ENCODE measurements at places on chromosomes 5 and 9. TPM values are rescaled to one million over a fixed set of nuclear protein-coding genes. Genes with fewer than 3 reads are reported as not detected.

SMIM27 gene
- 22.9 TPM for total RNA-seq

BARX1 gene
- not detected for total RNA-seq

CDKN2B-AS1 gene
- total RNA-seq, result 0.21 TPM

PCDHA4 gene
- total RNA-seq, result not detected

ALDOB gene
- not detected for total RNA-seq

TAF9 gene
- total RNA-seq, result 50.3 TPM

BRIX1 gene
- total RNA-seq, result 26.4 TPM

YTHDC2 gene
- 52.2 TPM for total RNA-seq

ALAD gene
- 28.2 TPM for total RNA-seq

SLC6A18 gene
- not detected for total RNA-seq

RASGEF1C gene
- not detected for total RNA-seq

CDH12 gene
- total RNA-seq, result not detected

SLC6A7 gene
- total RNA-seq, result not detected

TAF11L5 gene
- not detected for total RNA-seq

GRCh38 chr9:110050925-110051355, 157.0 kb downstream of the C9orf152 start:
- DNase-seq, result no peak

- DNase-seq, result no peak
Observed at GRCh38 chr5:12526113-12526512, 621.9 kb upstream of the CTNND2 start.

- DNase-seq, result no peak
Observed at GRCh38 chr9:70257502-70257901, 1.3 kb upstream of the SMC5 start.

DNA sequence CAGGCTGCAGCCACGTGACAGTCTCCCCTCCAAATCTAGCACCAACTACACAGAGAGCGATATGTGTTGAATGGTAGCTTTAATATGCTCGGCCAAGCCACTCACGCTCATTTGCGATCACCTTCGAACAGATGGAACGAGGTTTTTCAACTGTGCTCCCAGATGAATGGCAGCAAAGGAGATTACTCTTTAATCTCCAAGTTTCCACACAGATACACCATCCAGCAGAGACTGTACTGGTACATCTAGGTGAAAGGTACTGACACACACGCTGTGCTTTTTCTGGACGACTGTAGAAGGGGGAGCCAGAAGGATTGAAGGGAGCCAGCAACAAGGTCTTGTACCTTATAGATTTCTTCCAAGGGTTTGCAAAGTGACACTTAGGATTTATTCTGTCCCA, 263.9 kb downstream of the NR3C1 start:
- DNase-seq, result no peak

- DNase-seq, result no peak
Observed at GRCh38 chr9:92615790-92616189, 54.1 kb downstream of the IPPK start.

- no peak for DNase-seq
Observed at GRCh38 chr5:38605610-38606009, 49.2 kb upstream of the LIFR start.

DNA sequence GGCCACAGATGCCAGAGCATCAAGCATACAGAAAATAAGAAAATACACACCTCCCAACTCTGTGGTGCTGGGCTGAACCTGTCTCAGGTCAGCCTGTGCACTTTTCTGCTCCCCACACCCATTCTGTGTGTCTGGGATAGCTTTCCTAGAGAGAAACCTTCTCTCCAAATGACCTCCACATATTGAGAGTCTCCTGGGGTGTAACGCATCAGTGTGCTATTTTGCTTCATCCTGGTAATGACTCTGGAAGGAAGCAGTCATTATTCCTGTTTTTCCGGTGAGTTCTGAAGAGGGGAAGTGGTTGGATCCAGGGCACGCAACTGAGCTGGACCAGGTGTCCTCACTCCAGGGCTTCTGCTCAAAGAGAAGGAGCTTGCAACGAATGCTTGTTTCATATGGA, 73.2 kb upstream of the SH3PXD2B start:
- DNase-seq, result no peak

GRCh38 chr9:75855509-75855908, 35.0 kb upstream of the PCSK5 start:
- DNase-seq, result no peak

GRCh38 chr5:97096846-97097245, 45.6 kb downstream of the LIX1 start:
- DNase-seq, result no peak

GRCh38 chr9:93422977-93423616, 28.4 kb upstream of the FAM120A start:
- DNase-seq, result no peak

DNA sequence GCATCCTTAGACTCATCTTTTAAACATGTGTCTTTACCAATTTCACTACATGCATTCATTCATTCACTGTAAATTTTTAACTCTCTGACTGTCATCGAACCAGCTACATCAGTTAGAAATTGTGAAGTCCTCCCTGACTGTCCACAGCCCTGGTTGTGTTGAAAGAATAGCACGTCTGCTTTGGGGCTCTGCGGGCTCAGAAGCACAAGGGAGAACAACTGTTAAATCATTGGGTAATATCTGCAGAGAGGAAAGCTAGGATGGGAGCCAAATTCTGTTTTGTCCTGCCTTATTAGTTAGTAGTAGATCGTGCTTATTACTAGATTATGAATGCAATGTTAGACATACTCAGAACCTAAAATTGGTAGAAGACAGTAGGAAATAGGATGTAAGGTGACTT, 26.3 kb upstream of the FAM120AOS start:
- DNase-seq, result no peak

DNA sequence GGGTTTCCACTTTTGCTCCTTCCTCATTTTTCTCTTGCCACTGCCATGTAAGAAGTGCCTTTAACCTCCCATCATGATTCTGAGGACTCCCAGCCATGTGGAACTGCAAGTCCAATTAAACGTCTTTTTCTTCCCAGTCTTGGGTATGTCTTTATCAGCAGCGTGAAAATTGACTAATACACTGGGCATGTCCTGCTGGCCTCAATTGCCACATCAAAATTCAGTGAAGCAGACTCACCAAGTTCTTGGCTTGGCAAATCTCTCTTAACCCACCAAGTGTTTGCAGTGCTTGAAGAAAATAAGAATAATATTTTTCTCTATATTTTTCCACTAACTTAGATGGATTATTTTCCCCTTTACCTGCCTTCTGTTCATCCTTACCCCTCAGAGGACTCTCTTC, 212.0 kb downstream of the BRINP1 start:
- no peak for DNase-seq

DNA sequence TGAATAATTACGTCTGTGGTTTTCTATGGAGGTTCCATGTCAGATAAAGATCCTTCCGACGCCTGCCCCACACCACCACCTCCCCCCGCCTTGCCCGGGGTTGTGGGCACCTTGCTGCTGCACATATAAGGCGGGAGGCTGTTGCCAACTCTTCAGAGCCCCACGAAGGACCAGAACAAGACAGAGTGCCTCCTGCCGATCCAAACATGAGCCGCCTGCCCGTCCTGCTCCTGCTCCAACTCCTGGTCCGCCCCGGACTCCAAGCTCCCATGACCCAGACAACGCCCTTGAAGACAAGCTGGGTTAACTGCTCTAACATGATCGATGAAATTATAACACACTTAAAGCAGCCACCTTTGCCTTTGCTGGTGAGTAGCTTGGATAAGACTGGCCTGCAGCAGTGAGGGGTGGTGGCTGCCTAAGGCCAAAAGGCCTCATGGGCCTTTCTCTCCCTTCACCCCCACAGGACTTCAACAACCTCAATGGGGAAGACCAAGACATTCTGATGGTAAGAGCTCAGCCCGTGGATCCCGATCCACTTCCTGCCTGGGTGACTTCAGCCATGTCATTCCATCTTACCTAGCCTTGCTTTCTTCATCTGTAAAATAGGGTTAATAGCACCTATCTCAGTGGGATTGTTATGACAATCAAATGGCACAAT, at the start of gene IL3:
TSS of gene IL3 (plus strand) at position 155 of the 661 bp plus-strand sequence. CDS start at position 207, 52 bp downstream.
- DNase-seq, result no peak

DNA sequence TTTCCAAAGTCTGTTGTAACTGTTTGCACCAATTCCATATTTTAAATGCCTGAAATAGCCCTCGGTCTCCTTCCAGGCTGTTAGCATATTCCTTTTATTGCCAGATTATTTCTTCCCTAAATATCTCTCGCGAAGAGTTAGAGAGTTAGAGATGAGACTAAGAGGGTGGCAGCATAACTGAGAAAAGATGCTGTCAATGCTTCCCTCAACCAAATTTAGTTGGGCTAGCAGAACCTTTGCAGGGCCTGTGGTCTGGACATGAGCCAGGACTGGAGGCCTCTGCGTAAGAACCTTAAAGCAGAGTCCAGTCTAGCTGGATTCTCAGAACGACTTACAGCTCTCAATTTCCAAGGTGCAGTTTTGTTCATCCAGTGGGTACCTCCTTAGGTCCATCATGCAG, 135.9 kb downstream of the GABRB2 start:
- DNase-seq, result no peak

DNA sequence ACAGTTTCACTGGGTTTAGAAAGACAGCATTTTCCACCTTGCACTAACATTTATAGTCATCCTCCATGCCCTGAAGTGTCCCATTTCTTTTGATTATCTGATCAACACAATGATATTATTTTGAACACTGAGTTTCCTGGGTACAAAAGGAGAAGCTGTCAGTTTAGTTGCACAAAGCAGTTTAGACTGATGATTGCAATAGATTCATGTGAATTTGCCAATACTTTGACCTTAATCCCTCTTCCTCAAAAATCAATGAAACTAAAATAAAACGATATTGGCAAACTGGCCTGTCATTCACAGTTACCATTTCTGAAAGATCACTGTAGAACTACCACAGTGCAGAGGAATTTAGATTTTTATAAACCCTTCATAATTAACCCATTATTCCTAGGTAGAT, 34.2 kb upstream of the RASGRF2 start:
- DNase-seq, result no peak

- DNase-seq, result no peak
Observed at GRCh38 chr5:107474716-107475489, 195.8 kb downstream of the EFNA5 start.

- no peak for DNase-seq
Observed at GRCh38 chr5:173138707-173139106, 5.6 kb upstream of the BNIP1 start.

DNA sequence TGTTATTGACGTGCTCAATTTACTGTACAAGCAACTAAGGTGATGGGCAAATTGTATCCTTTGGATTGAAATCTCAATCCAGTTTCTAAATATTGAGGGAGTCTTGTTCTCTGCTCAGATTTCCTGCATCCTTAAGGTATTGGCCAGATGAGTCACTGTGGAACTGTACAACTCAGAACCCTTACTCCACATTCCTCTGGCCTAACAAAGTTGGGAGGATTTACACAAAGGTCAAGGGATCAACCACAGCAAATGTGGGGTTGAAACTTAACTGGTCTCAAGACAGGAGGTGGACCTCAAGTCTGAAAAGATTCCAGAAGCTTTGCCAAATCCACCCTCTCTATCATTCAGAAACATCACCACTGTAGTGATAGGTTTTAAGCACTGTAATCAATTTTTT, 81.5 kb upstream of the AGXT2 start:
- no peak for DNase-seq

- no peak for DNase-seq
Observed at GRCh38 chr5:24053737-24054136, 546.3 kb downstream of the PRDM9 start.

DNA sequence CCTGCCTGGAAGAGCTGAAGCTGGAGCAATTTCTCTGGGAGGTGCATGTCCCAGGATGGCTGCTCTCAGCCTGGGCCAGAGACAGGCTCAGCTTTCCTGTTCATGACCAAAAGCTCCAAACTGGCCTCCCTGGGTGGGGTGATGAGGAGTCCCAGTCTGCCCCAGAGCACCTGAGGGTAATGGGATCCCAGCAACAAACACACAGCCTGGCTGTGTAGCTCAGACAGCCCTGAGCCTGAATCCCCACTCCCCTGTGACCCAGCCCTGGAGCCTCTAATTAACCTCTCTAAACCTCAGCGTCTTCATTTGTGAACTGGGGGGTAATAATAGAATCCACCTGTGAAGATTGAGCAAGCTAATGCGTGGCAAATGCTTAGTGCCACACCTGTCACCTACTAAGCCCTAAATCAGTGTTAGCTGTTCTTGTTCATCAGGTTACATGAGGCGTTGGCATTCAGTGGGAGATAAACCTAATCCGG, 67.5 kb downstream of the HSPA4 start:
- DNase-seq, result no peak

DNA sequence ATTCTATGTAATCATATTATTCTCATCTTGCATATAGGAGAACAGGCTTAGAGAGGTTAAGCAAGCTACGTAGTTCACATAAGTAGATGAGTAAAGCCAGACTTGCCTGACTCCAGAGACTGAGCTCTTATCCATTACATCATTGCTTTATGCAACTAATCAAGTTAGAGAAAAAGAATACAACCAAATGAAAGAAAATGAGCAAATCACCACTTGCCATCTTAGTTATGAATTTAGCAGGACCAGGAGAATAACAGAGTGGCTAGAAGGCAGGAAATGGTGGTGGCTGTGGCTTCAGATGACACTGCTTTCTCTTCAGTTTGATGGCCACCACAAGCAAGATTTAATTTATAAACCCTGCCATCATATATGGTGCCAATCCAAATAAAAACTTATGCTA, 26.6 kb downstream of the POC5 start:
- no peak for DNase-seq

- DNase-seq, result no peak
Observed at GRCh38 chr5:75053054-75053303, 621 bp upstream of the GCNT4 start.

DNA sequence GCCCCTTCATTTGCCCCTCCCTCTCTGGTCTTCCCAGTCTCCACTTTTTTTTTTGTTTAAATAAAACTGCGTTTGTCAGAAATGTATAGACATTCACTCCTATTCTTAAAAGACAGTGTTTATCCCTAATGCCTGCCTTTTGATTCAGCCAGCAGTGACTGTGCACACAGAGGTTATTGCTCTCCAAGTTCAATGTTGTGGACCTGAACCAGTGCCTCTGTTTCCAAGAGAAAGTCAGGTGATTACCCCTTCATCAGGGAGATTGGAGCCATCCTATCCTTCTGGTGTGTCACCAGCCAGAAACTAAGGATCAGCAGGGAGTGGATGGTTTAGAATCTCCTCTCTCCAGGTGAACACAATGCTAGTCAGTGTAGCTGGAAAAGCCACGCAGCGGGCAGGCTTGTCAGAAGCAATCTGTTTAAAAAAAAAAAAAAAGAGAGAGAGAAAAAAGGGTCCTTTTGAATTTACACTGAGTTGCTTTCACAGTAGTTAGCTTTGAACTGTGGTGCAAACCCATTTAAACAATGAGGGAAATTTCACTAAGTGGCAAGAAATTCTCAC, 167.5 kb upstream of the DMRT1 start:
- no peak for DNase-seq

GRCh38 chr9:124256517-124257069, 1.2 kb upstream of the NEK6 start:
- DNase-seq, result no peak

- no peak for DNase-seq
Observed at GRCh38 chr5:14153071-14153864, 10.1 kb downstream of the TRIO start.

- DNase-seq, result no peak
Observed at GRCh38 chr9:100294806-100295205, 57.9 kb downstream of the TEX10 start.

DNA sequence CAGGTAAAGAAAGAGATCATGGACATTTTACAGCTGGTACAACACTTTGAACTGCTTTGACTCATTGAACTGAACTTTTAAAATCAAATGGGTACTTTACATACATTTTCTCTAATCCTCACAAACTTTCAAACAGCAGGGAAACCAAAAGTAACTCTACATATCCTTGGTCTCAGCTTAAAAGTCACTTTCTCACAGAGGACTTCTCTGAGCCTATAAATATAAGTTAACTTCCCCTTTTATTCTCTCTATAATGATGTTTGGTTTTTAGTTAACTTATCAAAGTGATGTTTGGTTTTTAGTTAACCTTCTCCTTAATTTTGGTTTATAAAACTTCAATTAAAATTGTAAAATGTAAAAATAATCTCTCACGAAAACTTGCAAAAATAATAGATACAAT, 209.8 kb downstream of the MCTP1 start:
- DNase-seq, result no peak
